GM12865 (cell line): ENCODE measurements at places on chromosomes 7 and 10.

GRCh38 chr10:62384057-62384446 is 9.9 kb downstream of the ZNF365 start:
- peak; percentile 25 for DNase-seq

GRCh38 chr10:78511324-78512204 is 477.9 kb downstream of the RPS24 start:
- DNase-seq = no peak

- peak; percentile 49 for DNase-seq
Measured at GRCh38 chr7:46626691-46627310, 705.7 kb upstream of the IGFBP3 start.

DNA sequence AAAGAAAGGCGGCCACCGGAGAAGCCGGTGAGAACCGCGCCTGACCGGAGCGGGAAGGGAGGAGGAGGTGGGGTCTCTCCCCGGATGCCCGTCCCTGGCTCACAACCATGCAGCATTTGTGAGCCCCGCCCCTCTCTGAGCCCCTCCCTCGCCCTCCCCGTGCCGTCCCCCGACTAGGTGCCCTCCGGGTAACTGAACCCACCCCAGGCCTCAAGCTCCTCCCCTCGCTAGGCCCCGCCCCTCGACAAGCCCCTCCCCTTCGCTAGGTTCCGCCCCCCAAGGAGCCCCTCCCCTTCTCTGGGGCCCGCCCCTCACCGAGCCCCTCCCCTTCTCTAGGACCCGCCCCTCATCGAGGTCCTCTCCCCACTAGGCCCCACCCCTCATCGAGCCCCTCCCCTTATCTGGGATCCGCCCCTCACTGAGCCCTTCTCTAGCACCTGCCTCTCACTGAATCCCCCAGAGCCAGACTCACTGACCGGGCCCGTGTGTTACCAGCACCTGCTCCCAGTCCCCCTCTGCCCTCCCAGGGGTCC is 42.2 kb upstream of the HSPB1 start:
- DNase-seq = peak; percentile 59

- no peak for DNase-seq
Measured at GRCh38 chr10:130810856-130811255, 500.7 kb downstream of the TCERG1L start.

GRCh38 chr10:48306870-48307710 is 613 bp downstream of the MAPK8 start:
- peak; percentile 57 for DNase-seq
